ENCODE measurements at places on chromosomes 2 and 18.

DNA sequence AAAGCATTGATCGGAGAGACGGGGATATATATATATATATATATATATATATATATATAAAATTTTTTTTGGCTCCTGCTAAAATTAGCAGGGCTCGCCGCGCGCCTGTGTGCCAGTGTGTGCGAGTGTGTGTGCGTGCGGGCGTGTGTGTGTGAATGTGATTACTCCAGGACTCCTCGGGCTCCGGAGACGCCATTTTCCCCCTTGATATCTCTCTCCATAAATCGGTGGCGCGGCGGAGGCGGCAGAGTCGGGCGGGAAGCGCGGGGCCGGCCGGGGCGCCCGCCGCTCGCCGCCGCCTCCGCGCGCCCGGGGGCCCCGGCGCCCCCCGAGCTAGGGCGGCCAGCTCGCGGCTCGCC is 795 bp upstream of the SETBP1 start:
- DNase-seq, result peak; percentile 19

- no peak for DNase-seq
These were observed 240.9 kb downstream of the MYCN start for GRCh38 chr2:16181062-16181740.

- peak; percentile 30 for DNase-seq
These were observed 8.4 kb upstream of the HNRNPLL start for GRCh38 chr2:38610851-38611801.

- no peak for DNase-seq
These were observed 38.7 kb downstream of the ZC3H8 start for GRCh38 chr2:112216167-112216566.

All from activated CD4-positive, alpha-beta T cell treated with anti-CD3 and anti-CD28 coated beads for 24 hours (primary cell).